Hematopoietic multipotent progenitor cell treated with erythropoietin and hydrocortisone succinate and interleukin-3 and kit ligand, for 8 days (in vitro differentiated cells): ENCODE measurements at places on chromosomes 13 and 19.
A peak's percentile ranks its signal among the peaks of the same experiment; 100 is the strongest.

- DNase-seq = no peak
Observed at GRCh38 chr13:110637275-110637674, 21.9 kb downstream of the NAXD start.

GRCh38 chr19:19687090-19687489 is 18.5 kb downstream of the ZNF101 start:
- DNase-seq = peak; percentile 17

DNA sequence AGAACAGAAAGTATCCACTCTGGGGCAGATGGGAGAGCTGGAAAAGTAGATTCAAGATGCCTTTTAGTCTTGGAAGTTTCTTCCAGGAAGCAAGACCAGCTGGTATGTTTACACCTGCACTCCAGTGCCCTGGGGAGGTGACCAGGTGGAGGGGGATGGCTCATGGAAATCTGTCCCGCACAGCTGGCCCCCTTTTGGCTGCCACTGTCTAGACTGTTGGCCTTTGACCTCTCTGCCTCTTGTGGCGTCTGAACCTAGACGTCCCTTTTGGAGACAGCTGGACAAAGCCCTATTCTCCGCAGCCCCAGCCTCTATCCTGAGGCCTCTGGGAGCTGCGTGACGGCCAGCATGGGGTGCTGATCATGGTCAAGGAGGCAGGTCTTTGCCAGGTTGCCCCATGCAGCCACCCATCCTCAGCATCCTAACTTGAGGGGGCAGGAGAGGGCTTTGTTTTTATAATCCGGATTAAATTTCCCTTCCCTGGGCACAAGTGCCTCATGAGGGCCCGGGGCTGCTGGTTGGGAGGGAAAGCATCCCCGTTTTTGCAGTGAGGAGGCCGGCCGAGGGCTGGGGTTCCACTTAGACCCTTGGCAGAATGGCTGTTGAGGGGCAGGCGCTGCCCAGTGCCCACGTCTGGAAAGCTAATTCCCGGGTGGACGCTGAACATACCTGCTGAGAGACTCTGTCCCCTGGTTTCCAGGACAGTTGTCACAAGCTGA is 17.3 kb upstream of the GDF15 start:
- DNase-seq = no peak

GRCh38 chr13:41136396-41137031 is 3.9 kb upstream of the KBTBD6 start:
- DNase-seq = peak; percentile 43

DNA sequence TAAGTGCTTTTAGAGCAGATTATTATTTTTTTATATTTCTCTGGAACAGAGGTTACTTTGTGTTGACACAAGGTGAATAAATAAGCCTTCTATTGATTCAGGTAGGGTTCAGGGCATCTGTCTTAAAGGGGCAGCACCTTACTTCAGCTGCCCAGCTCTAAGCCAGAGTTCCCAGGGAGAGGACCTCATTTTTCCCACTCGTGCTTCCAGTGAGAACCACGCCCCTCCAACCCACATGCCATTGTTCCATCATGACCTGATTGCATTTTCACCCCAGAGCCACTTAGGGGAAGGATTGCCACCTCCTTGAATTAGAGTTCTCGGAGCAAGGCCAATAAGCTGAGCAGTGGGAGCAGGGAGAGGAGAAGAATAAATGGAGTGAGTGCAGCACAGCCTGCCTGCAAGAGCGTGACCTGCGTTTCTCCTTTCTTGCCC is 104.3 kb upstream of the FRY start:
- DNase-seq = no peak

GRCh38 chr19:36049080-36049698 is 4.9 kb downstream of the THAP8 start:
- peak; percentile 28 for DNase-seq
